ENCODE measurements at places on chromosomes 2 and 18. TPM values are rescaled to one million over a fixed set of nuclear protein-coding genes. Genes with fewer than 3 reads are reported as not detected.

DNA sequence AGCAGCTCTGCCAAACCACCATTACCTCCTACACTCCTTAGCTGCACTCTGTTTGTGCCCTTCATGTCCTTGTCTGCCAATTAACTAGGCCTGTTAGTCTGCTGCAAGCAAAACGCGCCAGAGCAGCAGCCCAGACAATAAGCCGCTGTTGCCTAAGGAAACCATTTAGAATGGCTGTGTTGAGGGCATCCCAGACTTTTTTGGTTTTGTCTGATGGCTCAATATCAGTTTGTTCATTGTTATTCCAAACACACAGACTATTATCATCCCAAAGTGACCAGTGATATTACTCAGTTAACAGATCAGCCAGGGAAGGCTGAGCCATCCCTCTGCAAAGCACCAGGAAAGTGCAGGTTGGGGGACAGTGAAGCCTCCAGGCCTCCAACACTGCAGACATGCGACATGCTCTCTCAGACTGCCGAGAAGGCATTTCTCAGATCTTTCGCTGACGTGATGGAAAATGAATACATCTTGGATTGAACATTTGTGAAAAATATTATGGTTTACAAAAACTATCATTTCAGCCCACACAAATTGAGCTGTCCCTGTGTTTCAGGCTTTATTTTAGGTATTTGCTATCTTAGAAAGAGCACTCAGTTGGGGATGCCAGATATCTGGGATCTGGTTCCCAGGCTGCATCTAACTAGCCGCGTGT lies 182.0 kb upstream of the HNRNPA3 start:
- H3K27me3 ChIP-seq: no peaks in the 10 kb centered on the region
- peaks cover 13% of the 10 kb centered on the region for H3K4me1 ChIP-seq
- no peak overlapping the region for H3K27ac ChIP-seq
- DNase-seq: no peak
- H3K36me3 ChIP-seq: no peaks in the 10 kb centered on the region

DNA sequence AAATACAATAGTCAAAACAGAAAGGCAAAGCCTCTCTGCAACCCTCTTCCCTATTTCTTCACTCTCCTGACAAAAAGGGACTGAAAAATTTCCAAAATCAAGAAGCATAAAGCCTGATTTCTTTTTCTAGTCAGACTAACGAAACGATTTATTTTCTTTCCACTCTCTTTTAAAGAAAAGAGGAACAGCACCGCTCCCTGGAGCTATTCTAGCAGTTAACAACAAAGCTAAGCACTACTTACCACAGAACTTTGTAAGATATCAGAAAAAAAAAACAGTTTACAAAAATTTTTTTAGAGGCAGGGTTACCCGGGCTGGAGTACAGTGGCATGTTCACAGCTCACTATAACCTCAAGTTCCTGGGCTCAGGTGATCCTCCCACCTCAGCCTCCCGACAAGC lies 14.4 kb upstream of the FHL2 start:
- peaks cover 2% of the 10 kb centered on the region for H3K27me3 ChIP-seq
- no peak overlapping the region for H3K4me3 ChIP-seq
- no peaks in the 10 kb centered on the region for H3K36me3 ChIP-seq
- H3K27ac ChIP-seq: no peak overlapping the region
- peaks cover 5% of the 10 kb centered on the region for H3K4me1 ChIP-seq

GRCh38 chr2:109348190-109348589 lies 219.2 kb downstream of the SH3RF3 start:
- H3K4me3 ChIP-seq: no peak overlapping the region
- no peak overlapping the region for H3K27ac ChIP-seq
- H3K4me1 ChIP-seq: peaks cover 70% of the 10 kb centered on the region
- H3K36me3 ChIP-seq: peaks cover 7% of the 10 kb centered on the region

Gene ANTXR1
- 47.8 TPM for polyA plus RNA-seq

DNA sequence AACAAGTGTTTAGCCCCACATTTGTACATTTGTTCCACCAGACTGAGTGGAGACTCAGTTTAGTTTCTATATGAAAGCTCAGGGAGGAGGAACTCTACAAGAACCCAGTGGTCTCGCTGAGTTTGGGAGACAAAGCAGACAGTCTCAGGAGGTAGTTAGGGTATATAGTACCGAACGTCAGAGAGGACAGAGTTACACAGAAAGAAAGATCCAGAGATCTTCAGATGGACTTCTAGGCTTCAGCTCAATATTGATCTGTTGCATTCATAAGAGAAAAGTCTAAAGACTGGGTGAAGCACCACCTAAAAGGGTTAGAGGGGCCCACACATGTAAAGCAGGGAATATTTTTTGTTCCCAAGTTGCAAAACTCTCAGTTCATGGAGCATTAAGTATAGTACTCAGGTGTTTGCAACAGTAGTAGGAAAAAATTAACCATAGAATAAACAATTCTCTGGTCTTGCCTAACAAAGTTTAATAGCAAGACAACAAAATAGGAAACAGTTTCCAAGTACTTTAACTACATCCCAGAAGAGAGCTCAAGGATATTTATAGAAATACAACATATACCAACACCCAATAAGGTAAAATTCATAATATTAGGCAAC lies 4.2 kb downstream of the TFPI start:
- H3K27me3 ChIP-seq: no peaks in the 10 kb centered on the region
- H3K27ac ChIP-seq: no peak overlapping the region
- DNase-seq: no peak
- no peaks in the 10 kb centered on the region for H3K36me3 ChIP-seq
- no peak overlapping the region for H3K4me3 ChIP-seq

GRCh38 chr2:50786345-50786744 lies 245.6 kb downstream of the NRXN1 start:
- H3K36me3 ChIP-seq: no peaks in the 10 kb centered on the region
- no peak overlapping the region for H3K27ac ChIP-seq
- H3K27me3 ChIP-seq: no peaks in the 10 kb centered on the region
- H3K4me1 ChIP-seq: no peaks in the 10 kb centered on the region
- no peak for DNase-seq
- H3K4me3 ChIP-seq: no peak overlapping the region

Gene CBLN2
- 68.1 TPM for polyA plus RNA-seq

- DNase-seq: no peak
- H3K27ac ChIP-seq: no peak overlapping the region
- H3K27me3 ChIP-seq: no peaks in the 10 kb centered on the region
- no peaks in the 10 kb centered on the region for H3K4me1 ChIP-seq
- H3K4me3 ChIP-seq: no peak overlapping the region
Observed at GRCh38 chr2:215299337-215299859, 12.5 kb upstream of the ATIC start.

DNA sequence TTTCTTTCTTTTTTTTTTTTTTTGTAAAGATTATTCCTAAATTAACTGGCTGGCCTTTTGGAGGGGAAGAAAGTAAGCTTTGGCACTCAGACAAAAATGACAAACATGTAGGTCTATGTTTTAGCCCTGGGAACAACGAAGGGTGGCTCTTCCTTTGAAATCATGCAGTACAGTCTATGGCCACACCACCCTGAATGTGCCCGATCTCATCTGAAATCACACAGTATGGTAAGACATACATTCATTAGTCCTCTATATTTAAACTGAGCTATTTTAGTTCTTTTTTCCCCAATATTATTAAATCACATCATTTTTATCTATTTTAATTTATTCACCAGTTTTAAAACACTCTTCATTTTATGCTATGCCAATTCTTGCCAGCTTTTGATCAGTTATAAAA lies 48.2 kb downstream of the PLA2R1 start:
- H3K4me1 ChIP-seq: no peaks in the 10 kb centered on the region
- H3K27ac ChIP-seq: no peak overlapping the region
- no peak overlapping the region for H3K4me3 ChIP-seq
- DNase-seq: no peak
- no peaks in the 10 kb centered on the region for H3K36me3 ChIP-seq
- H3K27me3 ChIP-seq: no peaks in the 10 kb centered on the region

- H3K36me3 ChIP-seq: no peaks in the 10 kb centered on the region
- H3K4me3 ChIP-seq: no peak overlapping the region
- DNase-seq: no peak
- no peaks in the 10 kb centered on the region for H3K4me1 ChIP-seq
- H3K27ac ChIP-seq: no peak overlapping the region
Observed at GRCh38 chr2:31467426-31467825, 52.9 kb upstream of the XDH start.

Gene NAT8
- 1.00 TPM for polyA plus RNA-seq

DNA sequence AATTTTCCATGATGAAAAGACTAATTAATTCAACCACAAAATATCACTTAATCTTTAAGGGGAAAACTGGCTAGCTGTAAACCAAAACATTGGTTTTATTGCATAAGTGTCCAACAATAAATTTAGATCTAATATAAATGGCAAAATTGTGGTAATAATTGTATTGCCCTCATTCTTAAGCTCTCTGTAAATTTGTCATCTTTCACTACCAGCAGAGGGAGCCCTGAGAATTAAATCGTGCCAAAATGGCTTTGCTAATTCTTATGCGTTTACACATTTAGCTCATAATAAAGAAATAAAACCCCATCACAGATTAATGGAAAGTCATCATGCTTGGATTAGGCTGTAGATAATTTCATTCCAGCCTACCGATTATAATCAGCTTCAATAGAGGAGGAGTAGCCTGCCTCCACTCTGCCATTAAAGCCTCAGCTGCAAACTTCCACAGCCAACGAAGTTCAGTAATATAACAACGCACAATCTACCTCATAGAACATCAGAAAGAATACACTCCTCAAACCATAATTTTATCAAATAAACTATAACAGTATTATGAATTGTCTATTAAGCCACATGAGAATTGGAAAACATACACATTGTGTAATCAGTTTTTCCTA lies 70.0 kb upstream of the ATP5MC3 start:
- no peak overlapping the region for H3K4me3 ChIP-seq

- H3K27me3 ChIP-seq: no peaks in the 10 kb centered on the region
- no peaks in the 10 kb centered on the region for H3K36me3 ChIP-seq
- H3K27ac ChIP-seq: no peak overlapping the region
- no peak overlapping the region for H3K4me3 ChIP-seq
Observed at GRCh38 chr18:14089781-14090180, 42.5 kb downstream of the ZNF519 start.

GRCh38 chr2:179532863-179533278 lies 268.2 kb upstream of the SESTD1 start:
- H3K4me1 ChIP-seq: no peaks in the 10 kb centered on the region
- H3K36me3 ChIP-seq: no peaks in the 10 kb centered on the region
- H3K27me3 ChIP-seq: no peaks in the 10 kb centered on the region
- no peak overlapping the region for H3K4me3 ChIP-seq
- no peak overlapping the region for H3K27ac ChIP-seq
- DNase-seq: no peak

Gene UGT1A4
- polyA plus RNA-seq: not detected

DNA sequence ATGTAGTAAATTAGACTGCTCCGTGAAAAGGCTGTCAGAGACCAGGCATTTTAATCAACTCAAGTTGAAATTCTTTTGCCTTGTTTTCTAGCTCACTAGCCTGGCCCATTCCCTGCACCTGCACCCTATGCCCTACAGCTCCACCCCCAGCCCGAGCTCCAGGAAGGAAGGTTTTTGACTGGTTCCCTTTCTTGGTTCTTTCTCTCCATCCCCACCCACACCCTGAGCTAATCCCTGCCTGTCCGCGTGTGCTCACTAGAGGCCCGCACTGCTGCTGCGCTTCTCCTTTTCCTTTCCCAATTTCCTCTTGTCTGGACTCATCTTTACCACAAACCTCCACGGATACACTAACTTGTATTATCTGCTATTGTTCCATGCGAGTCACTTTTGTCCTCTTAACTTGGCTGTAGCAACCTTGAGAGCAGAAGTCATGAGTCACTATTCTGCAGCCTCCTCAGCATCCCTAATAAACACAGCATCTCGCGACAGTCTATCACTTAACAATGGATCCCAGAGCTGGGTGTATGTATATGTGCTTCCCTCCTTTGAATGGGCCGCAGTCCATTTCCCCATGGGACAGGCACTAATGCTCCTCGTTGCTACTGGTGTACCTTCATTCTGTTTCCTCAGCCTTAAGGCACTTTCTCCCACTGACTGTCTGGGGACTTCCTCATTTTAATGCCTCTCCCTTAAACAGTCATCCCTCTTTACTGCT lies 36.5 kb downstream of the COLEC12 start:
- H3K27ac ChIP-seq: no peak overlapping the region
- DNase-seq: no peak
- no peaks in the 10 kb centered on the region for H3K36me3 ChIP-seq
- peaks cover 7% of the 10 kb centered on the region for H3K4me1 ChIP-seq

DNA sequence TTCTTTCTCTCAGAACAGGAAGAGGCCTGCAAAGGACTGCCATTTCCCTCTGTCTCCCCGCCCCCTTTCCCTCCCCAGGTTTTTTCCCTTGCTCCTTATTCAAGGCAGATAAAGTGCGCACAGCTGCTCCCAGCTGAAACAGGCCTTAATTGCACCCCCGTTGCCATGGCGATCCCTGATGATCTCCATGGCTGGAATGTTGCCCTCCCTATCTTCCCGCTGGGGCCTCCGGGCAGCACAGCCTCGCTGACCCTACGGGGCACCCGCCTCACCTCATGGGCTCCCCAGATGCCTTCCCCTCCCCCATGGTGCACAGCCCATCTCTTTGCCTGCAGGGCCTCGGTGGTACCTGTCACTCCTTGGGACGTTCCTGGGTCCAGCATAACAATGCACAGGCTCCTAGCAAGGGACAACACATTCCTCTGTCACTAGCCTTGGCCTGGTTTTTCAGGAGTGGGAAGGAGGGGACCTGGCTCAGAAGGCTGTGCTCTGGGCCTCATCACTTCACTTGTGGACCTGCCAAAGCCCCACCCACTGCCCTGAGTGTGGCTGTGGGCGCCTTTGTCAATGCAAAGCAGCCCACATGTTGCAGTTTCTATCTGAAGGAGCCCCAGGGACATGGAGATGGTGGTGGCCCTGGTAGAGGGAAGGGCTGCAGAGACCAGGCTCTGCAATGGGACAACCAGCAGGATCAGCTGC lies 115.0 kb downstream of the CELF4 start:
- no peak overlapping the region for H3K4me3 ChIP-seq
- no peak overlapping the region for H3K27ac ChIP-seq
- peak; percentile 22 for DNase-seq
- peaks cover 6% of the 10 kb centered on the region for H3K36me3 ChIP-seq
- peaks cover 49% of the 10 kb centered on the region for H3K4me1 ChIP-seq
- H3K27me3 ChIP-seq: no peaks in the 10 kb centered on the region

GRCh38 chr18:24534737-24535136 lies 74.3 kb downstream of the HRH4 start:
- H3K4me1 ChIP-seq: no peaks in the 10 kb centered on the region
- H3K36me3 ChIP-seq: no peaks in the 10 kb centered on the region
- no peak overlapping the region for H3K4me3 ChIP-seq

GRCh38 chr2:149399934-149400615 lies 69.7 kb downstream of the LYPD6 start:
- no peak overlapping the region for H3K27ac ChIP-seq
- no peak for DNase-seq
- no peak overlapping the region for H3K4me3 ChIP-seq
- no peaks in the 10 kb centered on the region for H3K36me3 ChIP-seq
- no peaks in the 10 kb centered on the region for H3K27me3 ChIP-seq
- no peaks in the 10 kb centered on the region for H3K4me1 ChIP-seq

DNA sequence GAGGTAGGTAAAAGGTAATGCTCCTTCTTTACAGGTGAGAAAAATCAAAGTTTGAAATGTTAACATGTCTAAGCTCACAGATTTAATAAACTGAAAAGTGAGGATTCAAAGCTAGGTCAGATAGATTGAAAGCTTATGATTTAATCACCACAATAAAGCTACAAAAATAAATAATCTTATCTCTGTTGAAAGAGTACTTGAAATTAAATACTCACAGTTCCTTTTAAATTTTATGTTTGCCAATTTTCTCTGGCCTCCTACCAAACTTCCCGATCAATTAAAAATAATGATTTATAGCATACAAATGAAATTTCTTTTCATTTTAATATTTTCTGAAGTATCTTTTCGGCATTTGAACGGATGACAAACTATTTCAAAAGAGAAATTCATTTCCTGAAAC lies 77.3 kb downstream of the GAREM1 start:
- no peaks in the 10 kb centered on the region for H3K27me3 ChIP-seq
- H3K27ac ChIP-seq: no peak overlapping the region
- no peaks in the 10 kb centered on the region for H3K36me3 ChIP-seq
- no peak for DNase-seq

Gene FOXD4L1
- polyA plus RNA-seq: 1.6 TPM

Data from spinal cord (tissue), 10 donors.